LHCN-M2 (cell line): ENCODE measurements at places on chromosomes 4 and X.

GRCh38 chrX:73266766-73267165, 52.1 kb upstream of the NAP1L2 start:
- DNase-seq, result no peak

GRCh38 chrX:118261151-118261550, 84.8 kb upstream of the WDR44 start:
- no peak for DNase-seq

DNA sequence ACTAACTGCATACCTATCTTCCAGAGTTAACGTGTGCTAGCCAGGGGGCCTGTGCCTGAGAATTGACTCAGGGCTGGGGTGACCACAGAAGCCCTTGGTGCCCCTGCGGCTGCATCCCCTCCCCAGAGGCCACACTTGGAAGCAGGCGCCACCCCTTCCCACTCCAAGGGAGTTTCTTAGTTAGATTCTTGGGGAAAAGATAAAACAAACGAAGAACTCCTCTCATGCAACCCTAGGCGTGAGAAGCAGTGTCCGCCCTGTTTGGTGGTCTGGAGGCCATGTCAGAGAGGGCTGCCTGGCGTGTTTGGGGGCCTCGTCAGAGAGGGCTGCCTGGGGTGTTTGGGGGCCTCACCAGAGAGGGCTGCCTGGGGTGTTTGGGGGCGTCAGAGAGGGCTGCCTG, 50.3 kb upstream of the HGFAC start:
- DNase-seq, result no peak

GRCh38 chr4:47498899-47499298, 13.8 kb downstream of the ATP10D start:
- no peak for DNase-seq

- no peak for DNase-seq
These were observed 245.5 kb downstream of the EVC2 start for GRCh38 chr4:5462896-5463295.

GRCh38 chr4:184384056-184384809, 90.1 kb downstream of the IRF2 start:
- peak; percentile 94 for DNase-seq

GRCh38 chr4:173834151-173834550, 304.1 kb upstream of the HAND2 start:
- DNase-seq, result peak; percentile 21

GRCh38 chr4:169675825-169676224, 55.4 kb downstream of the CLCN3 start:
- DNase-seq, result no peak

- DNase-seq, result peak; percentile 18
These were observed 706 bp downstream of the CHIC1 start for GRCh38 chrX:73563738-73564068.

DNA sequence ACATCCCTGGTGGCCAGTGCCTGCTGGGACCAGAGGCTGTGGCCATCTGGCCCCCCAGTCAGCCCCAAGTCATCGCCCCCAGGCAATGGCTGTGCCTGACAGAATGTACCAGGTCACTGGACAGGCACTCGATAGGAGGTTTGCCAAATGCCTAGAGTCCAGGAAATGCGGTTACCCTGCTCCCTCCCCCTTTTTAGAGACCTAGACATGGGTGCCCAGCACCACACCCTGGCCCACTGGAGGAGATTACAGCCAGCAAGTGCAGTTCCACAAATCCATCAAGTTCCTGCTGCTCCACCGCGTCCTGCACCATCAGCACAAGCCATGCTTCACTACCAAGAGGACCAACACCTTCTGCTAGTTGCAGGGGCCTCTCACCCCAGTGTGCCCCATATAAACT, 16.2 kb upstream of the ZFX start:
- DNase-seq, result no peak
